ENCODE measurements at places on chromosomes 1 and 21.

GRCh38 chr1:203795441-203796235 is at the start of the genes ZBED6 and ZC3H11A:
Gene ZBED6, plus strand, starts transcription at chr1:203795623. Its CDS starts 1,900 bp downstream, at chr1:203797523.
Gene ZC3H11A, plus strand, starts transcription at chr1:203795623. Its CDS starts 21,448 bp downstream, at chr1:203817071.
- H3K4me1 ChIP-seq, result peaks cover 33% of the 10 kb centered on the region
- no peaks in the 10 kb centered on the region for H3K27me3 ChIP-seq
- peak within 1 kb of the TSS; percentile 81 for H3K4me3 ChIP-seq

- H3K4me1 ChIP-seq, result peaks cover 27% of the 10 kb centered on the region
- H3K27ac ChIP-seq, result no peak overlapping the region
- H3K36me3 ChIP-seq, result no peaks in the 10 kb centered on the region
- no peak for DNase-seq
Measured at GRCh38 chr1:42424201-42424600, 31.6 kb downstream of the ZMYND12 start.

GRCh38 chr1:28441674-28442073 is 64.2 kb upstream of the RCC1 start:
- peaks cover 1% of the 10 kb centered on the region for H3K36me3 ChIP-seq
- no peak overlapping the region for H3K4me3 ChIP-seq
- no peak for DNase-seq
- no peak overlapping the region for H3K27ac ChIP-seq
- no peaks in the 10 kb centered on the region for H3K4me1 ChIP-seq
- no peaks in the 10 kb centered on the region for H3K27me3 ChIP-seq

GRCh38 chr21:31064803-31065202 is 26.5 kb upstream of the KRTAP19-8 start:
- no peaks in the 10 kb centered on the region for H3K27me3 ChIP-seq
- no peak overlapping the region for H3K4me3 ChIP-seq
- no peaks in the 10 kb centered on the region for H3K4me1 ChIP-seq
- H3K27ac ChIP-seq, result no peak overlapping the region
- H3K36me3 ChIP-seq, result no peaks in the 10 kb centered on the region
- no peak for DNase-seq

GRCh38 chr1:43506233-43506632 is 24.4 kb upstream of the PTPRF start:
- H3K27me3 ChIP-seq, result no peaks in the 10 kb centered on the region
- no peak for DNase-seq
- no peak overlapping the region for H3K27ac ChIP-seq
- no peaks in the 10 kb centered on the region for H3K36me3 ChIP-seq
- no peak overlapping the region for H3K4me3 ChIP-seq
- H3K4me1 ChIP-seq, result no peaks in the 10 kb centered on the region

- H3K4me3 ChIP-seq, result no peak overlapping the region
- no peaks in the 10 kb centered on the region for H3K36me3 ChIP-seq
- no peak overlapping the region for H3K27ac ChIP-seq
- H3K27me3 ChIP-seq, result peaks cover 3% of the 10 kb centered on the region
- no peak for DNase-seq
Measured at GRCh38 chr1:18817795-18818435, 41.5 kb downstream of the TAS1R2 start.

- no peak for DNase-seq
- H3K27ac ChIP-seq, result no peak overlapping the region
- H3K4me1 ChIP-seq, result no peaks in the 10 kb centered on the region
Measured at GRCh38 chr1:14881775-14882672, 271.5 kb upstream of the TMEM51 start.

GRCh38 chr21:17796503-17796902 is 22.7 kb downstream of the C21orf91 start:
- no peak for DNase-seq
- no peak overlapping the region for H3K27ac ChIP-seq
- peaks cover 2% of the 10 kb centered on the region for H3K36me3 ChIP-seq
- no peaks in the 10 kb centered on the region for H3K4me1 ChIP-seq
- H3K4me3 ChIP-seq, result no peak overlapping the region

GRCh38 chr1:240602189-240602588 is 9.8 kb downstream of the GREM2 start:
- no peaks in the 10 kb centered on the region for H3K27me3 ChIP-seq
- H3K4me3 ChIP-seq, result no peak overlapping the region
- no peaks in the 10 kb centered on the region for H3K4me1 ChIP-seq
- no peak overlapping the region for H3K27ac ChIP-seq
- H3K36me3 ChIP-seq, result no peaks in the 10 kb centered on the region

DNA sequence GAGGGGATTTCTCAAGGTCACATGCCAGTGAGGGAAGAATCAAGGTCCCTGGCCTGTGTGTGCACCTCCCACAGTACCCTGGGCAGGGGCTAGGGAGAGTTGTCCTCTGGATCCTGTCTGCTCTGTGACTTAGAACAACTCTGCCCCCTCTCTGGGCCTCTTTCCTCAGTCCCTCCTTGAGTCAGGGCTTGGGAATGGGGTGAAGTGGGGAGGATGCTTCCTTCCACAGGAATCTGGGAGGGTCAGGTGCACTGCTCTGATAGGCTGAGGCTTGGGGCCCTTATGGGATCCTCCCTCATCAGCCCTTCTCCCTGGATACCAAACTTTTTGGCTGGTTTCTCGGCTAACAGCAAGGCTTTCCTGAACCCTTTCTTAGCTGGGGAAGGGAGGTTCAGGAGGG is 2.5 kb downstream of the TRNP1 start:
- H3K36me3 ChIP-seq, result no peaks in the 10 kb centered on the region
- no peak for DNase-seq
- H3K4me1 ChIP-seq, result peaks cover 29% of the 10 kb centered on the region
- H3K27me3 ChIP-seq, result peaks cover 40% of the 10 kb centered on the region
- H3K27ac ChIP-seq, result no peak overlapping the region

- DNase-seq, result no peak
- H3K4me3 ChIP-seq, result no peak overlapping the region
- no peaks in the 10 kb centered on the region for H3K36me3 ChIP-seq
- H3K27me3 ChIP-seq, result no peaks in the 10 kb centered on the region
- H3K4me1 ChIP-seq, result no peaks in the 10 kb centered on the region
Measured at GRCh38 chr21:45584786-45585185, 42.5 kb upstream of the SLC19A1 start.

DNA sequence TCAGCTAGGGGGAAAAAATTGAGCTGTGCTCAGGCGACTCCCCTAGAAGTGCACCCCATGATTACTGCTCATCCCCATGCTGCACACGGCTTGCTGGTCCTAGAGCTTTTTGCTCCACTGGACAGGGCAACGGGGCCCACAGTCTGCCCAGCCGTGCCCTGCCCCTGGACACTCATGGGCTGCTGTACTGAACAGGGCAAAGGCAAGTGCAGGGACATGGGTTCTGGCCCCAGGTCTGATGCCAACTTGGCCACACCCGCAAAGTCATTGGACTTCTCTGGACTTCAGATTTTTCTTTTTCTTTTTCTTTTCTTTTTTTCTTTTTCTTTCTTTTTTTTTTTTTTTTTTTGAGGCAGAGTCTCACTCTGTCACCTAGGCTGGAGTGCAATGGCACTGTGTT is 42.9 kb upstream of the TARBP1 start:
- peaks cover 23% of the 10 kb centered on the region for H3K4me1 ChIP-seq
- H3K27me3 ChIP-seq, result no peaks in the 10 kb centered on the region
- H3K4me3 ChIP-seq, result no peak overlapping the region
- H3K36me3 ChIP-seq, result no peaks in the 10 kb centered on the region
- no peak for DNase-seq

DNA sequence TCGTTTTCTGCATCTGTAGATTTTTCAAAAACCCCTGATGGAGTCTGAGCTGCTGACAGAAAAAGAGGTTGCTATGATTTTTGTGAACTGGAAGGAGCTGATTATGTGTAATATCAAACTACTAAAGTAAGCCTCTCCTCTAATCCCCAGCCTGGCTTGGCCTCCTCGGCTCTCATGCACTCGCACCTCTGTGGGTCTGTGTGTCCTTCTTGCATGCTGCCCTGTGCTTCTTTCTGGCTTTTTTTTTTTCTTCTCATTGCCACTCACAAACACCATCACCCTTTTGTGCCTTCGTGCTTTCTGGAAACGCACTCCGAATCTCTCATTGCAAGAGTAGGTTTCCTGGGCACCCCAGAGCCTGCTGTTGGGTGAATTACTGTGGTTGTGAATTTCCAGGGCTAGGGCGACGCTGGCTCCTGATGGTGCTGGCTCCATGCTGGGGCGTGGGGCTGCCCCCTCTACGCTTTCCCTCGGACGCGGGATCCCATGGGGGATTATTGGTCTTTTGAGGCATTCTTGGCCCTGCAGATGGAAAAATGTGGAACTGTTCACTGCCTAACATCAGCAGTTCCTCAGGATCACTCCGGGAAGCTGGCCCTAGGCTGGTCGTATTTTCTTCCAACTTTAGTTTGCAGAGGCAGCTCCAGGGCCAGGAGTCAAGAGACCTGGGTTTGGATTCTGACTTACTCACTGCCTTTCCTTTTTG is 56.8 kb downstream of the ATP5PO start:
- H3K36me3 ChIP-seq, result no peaks in the 10 kb centered on the region
- H3K4me3 ChIP-seq, result no peak overlapping the region
- no peaks in the 10 kb centered on the region for H3K27me3 ChIP-seq
- H3K4me1 ChIP-seq, result no peaks in the 10 kb centered on the region

DNA sequence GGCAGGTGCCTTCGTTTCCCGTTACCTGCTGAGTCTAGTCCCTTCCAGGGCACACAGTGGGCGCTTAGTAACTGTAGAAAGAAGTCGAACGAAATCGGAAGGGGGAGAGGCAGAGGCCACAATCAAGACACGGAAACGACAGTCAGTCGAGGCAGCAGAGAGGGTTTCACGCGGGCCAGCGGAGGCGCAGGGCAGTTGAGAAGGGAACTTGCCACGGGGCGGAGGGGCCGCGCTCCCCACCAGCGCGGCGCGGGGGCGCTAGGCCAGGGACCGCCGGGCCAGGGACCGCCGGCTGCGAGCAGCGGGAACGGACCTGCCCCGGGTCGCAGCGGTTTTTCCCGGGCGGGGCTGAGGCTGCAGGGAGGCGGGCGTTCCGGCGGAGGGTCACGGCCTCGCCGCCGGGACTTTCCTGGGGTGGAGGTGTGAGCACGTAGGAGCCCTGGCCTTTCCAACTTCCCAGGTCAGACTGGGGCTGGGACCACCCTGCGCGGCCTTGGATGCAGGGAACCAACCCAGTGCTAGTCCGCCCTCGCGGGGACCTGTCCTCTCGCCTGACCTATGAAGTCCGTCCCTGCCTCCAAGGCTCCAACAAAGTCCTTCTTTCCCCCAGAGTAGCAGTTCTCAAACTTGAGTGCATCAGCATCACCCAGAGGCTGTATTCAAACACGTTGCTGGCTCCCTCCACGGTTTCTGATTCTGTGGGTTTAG is 150.1 kb upstream of the FGGY start:
- peak overlapping the region; percentile 43 for H3K4me3 ChIP-seq
- H3K27ac ChIP-seq, result peak overlapping the region; percentile 69
- DNase-seq, result peak; percentile 56
- H3K4me1 ChIP-seq, result peaks cover 10% of the 10 kb centered on the region

DNA sequence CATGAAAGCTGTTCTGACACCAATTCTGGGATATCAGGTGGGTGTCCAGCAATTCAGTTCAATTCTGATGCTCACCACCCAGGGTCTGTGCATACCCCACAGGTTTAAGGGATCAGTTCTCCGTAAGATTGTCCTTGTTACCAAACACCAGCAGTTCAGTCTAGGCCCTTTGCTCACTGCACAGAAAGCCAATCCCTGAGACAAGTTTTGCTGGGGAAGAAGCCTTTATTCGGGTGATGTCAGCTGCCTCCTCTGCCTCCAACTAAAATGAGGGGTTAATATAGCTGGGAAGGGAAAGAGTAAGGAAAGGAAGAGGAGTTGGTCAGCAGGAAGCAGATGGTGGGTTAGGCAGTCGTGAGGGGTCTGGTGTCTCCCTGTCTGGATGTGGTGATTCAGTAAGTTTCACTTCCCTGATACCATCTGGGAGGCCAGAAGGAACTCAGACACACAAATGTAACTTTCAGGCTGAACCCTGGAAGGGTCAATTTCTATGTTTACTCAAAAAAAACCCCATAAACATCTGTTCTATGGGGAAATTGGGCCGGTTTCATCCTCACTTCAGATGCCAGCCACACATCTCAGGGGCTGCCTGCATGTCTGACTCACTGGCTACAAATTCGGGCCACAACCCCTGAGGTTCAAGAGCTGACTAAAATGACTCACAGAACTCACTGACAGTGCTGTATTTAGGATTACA is 83.3 kb upstream of the PGBD5 start:
- H3K27me3 ChIP-seq, result no peaks in the 10 kb centered on the region
- no peak overlapping the region for H3K27ac ChIP-seq
- H3K4me1 ChIP-seq, result peaks cover 6% of the 10 kb centered on the region
- no peaks in the 10 kb centered on the region for H3K36me3 ChIP-seq

DNA sequence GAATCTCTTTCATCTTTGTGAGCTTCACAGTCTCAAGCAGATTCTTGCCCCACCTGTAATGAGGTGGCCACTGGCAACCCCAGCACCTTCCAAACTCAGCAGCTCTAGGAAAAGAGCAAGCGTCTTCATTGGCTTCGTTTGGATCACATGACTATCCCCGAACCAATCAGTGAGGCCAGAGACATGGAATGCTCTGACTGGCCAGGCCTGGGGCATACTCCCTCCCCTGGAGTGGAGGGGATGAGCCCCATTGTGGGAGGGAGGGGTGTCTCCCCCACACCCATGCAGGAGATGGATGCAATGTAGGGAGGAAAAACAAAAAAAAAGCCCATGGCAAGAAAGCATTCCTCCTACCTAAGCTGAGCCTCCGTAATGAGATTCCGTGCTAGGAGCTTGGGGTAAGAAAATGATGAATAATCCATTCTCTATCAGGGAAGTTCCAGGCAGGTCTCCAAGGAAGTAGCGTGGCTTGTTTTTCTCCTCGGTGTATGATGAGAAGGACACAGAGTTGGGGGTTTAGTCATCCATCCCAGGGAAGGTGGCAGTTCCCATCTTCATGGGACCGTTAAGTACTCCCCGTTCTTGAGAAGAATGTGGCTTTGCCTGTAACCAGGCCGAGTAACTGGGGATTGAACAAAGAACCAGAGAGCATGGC is 32.7 kb downstream of the FHAD1 start:
- H3K4me3 ChIP-seq, result no peak overlapping the region
- H3K4me1 ChIP-seq, result peaks cover 3% of the 10 kb centered on the region
- no peak for DNase-seq
- H3K27me3 ChIP-seq, result no peaks in the 10 kb centered on the region
- no peak overlapping the region for H3K27ac ChIP-seq
- H3K36me3 ChIP-seq, result no peaks in the 10 kb centered on the region

GRCh38 chr21:42806509-42807140 is 72.7 kb downstream of the WDR4 start:
- no peak overlapping the region for H3K27ac ChIP-seq
- H3K4me3 ChIP-seq, result no peak overlapping the region
- DNase-seq, result no peak
- H3K4me1 ChIP-seq, result no peaks in the 10 kb centered on the region
- H3K36me3 ChIP-seq, result no peaks in the 10 kb centered on the region

GRCh38 chr1:87980494-87980893 is 651.8 kb downstream of the LMO4 start:
- H3K4me3 ChIP-seq, result no peak overlapping the region
- no peaks in the 10 kb centered on the region for H3K36me3 ChIP-seq
- H3K27ac ChIP-seq, result no peak overlapping the region
- DNase-seq, result no peak

Data from lung (tissue), 17 donors.